Suppressor macrophage (primary cell): ENCODE measurements at places on chromosomes 1 and 21.

DNA sequence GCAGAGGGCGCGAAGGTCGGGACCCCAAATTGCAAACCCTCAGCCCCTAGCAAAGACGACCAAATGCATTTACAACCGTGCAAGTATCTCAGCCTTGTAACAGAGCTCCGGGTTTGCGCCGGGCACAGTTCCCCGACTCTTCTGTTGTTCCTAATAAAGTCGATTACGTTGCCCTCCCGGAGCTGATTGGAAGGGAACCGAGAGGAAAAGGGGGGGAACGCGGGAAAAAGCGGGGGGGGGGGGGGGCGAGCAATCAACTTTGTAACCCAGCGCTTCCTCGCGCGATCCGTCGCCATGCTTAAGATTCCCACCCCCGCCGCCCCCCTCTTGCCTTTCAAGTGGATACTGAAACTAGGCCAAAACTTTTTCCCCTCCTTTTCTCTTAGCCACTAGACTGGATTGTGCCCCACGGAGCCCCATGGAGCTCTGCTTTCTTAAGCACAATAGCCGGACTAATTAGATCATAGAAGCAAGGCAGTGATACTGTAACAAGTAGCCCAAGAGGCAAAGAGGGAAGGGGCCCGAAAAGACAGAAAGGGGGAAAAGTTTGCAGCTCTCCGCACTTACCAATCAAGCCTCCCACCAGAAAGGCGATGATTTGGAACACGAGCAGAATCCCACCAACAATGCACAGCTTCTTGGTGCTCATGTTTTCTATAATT is 565 bp downstream of the WLS start:
- peak; percentile 54 for DNase-seq

GRCh38 chr1:70234733-70235132 is 13.6 kb downstream of the SRSF11 start:
- DNase-seq, result no peak

DNA sequence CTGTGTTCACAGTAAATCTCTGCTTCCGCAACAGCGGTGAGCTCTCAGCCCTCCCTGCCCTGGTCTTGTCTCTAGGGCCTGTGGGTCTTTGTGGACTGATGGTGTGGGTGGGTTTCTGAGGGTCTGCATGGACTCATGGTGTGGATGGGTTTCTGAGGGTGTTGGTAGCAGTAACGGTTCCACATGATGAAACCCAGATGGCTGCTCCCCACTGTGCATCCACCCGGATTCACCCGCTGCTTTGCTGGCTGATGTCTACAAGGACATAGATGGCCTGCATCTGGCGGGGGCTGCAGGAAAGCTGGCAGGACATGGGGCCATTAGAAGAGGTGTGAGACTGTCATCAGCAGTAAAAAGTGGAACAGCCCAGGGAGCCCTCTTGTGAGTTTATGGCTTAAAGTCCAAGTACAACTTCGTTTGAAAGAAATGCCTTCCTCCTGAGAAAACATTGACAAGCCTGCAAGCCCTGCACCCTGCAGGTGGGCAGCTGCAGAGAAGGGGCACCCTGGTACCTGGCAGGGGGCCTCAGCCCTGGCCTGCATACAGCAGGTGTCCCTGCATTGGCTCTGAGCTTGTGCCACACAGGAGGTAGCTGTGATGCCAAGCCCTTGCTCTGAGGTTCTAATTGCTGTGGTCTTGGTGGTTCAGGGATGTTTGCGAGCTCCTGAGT is 156.9 kb upstream of the COL6A1 start:
- no peak for DNase-seq

DNA sequence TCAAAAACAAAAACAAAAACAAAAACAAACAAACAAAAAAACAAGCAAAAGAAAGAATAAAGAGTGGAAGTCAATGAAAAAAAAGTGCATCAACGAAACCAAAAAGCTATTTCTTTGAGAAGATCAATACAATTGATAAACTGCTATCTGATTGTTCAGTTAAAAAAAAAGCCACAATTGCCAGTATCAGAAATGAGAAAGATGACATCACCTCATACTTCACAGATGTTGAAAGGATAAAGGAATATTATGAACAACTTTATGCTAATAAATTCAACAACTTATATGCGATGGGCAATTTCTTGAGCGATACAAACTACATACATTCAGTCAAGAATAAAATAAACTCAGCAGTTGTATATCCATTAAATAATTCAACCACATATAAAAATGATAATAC is 2.2 kb upstream of the LRRC3 start:
- no peak for DNase-seq

DNA sequence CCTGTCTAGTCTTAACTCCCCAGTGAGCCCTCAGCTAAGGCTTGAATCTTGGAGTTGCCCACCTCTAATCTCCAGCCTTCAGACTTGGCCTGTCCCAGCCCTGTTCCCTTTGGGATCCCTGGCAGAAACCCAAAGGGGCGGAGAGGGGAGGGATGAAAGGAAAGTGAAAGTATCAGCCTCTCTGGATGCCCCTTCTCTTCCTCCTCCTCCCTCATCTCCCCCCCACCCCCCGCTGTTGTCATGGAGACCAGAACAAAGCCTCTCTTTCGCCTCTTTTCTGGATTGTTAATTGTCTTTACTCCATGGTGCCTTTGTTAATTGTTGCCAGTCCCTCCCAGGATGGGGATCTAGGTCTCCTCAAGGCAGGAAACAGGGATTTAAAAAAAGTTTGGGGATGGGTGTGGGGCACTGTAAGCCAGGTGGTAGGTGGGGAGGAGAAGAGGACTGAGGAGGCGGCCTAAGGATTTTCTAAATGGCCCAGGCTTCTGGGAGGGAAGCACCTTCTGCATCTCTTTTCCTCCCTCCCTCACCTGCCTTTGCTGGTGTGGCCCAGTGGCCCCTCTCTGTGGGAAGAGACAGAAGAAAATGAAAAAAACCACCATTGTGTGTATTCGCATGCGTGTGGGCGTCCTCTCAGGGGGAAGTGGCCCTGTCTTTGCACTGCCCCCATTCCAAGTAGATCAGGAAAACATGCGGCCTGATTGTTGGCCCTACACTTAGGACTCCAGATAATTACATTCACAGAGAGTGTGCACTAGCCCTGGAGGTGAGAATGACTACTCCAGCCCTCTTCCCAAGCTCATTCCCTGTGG is 7.5 kb upstream of the SOX13 start:
- DNase-seq, result no peak

DNA sequence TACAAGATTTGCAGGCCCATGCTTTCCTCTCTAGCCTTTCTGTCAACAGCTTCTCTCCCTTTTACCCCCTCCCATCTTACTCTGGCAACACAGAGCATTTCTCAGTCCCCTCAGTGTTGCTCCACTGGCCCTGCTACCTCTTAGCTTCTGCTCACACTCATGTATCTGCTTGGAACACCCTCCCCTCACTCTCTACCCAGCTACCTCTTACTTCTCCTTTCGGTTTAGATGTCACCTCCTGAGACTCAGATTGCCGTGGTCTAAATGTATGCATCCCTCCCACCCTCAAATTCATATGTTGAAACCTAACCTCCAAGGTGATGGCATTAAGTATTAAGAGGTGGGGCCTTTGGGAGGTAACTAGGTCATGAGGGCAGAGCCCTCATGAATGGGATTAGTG is 80.1 kb downstream of the FOXD2 start:
- no peak for DNase-seq

DNA sequence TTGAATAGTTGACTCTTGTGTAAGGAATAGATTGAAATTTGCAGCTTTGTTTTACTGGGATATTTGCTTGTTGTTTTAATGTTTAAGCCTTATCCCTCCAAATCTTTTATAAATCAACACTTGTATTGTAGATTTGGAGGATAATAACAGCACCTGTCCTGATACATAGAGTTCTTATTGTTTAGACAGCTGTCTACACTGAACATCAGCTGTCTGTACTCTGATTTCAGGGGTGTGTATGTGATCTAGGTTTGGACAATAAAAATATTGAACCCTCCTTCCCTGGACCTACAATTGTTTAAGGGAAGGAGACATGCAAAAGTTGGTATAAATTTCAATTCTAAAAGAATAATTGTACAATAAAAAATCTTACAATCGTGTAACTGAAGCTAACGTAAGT is 48.3 kb upstream of the DPH5 start:
- DNase-seq, result no peak

DNA sequence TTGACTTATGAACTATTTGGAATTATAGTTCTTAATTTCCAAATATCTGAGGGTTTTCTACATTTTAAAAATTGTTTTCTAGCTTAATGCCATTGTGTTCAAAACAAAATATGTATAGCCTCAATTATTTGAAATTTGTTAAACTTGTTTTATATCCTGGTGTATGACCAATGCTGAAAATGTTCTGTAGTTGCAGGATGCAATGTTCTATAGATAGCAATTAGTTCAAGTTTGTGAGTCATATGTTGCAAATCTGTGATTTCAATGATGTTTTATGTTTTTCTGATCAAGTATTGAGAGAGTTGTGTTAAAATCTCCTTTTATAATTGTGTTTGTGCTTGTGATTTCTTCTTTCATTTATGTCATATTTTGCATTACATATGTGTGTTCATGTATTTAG is 517.5 kb downstream of the ADGRL2 start:
- no peak for DNase-seq

DNA sequence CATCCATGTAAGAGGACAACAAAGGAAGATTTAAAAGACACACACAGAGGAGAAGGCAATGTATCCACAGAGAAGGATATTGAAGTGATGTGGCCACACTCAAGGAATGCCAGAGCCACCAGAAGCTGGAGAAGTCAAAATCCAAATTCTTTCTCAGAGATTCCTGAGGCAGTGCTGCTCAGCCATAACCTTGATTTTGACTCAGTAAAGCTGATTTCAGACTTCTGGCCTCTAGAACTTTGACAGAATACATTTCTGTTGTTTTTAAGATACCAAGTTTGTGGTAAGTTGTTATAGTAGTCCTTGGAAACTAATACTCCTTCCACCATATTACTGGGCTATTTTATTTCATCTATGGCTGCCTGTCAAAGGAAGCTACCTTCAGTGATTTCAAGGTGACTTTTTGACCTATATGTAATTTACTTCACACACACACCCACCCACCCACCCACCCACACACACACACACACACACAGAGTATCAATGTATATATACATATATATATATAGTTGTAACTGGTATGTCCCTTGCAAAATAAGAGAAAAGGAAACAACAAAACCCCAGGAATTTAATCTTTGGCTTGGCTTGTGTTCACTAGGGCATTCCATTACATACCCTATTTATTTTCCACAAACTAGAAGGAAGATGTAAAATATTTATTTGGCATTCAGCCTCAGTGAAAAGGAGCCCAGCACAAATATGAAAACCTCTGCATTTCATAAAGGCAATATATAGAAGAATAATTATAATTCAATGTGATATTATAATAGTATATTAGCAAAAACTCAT is 142.1 kb upstream of the PTGFR start:
- DNase-seq, result no peak
